ENCODE measurements at places on chromosomes 4 and X.

DNA sequence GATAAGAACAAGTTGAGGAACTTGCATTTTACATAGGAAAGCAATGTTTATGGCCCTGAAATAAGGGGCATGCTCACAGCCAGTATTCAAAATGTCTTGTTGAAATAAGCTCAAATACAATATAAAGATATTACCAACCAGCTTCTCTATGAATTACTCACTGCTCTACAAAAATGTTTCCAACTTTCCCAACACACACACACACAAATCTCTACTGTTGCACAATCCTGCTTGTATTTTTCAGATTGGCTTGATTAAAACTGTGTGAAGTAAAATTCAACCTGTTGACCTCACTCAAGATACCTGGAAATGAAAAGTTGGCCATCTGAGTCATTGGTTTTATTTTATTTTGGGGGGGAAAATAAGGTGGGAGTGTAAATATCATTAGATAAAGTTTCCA, 128.6 kb downstream of the CHIC2 start:
- DNase-seq, result no peak

GRCh38 chr4:121749225-121749624, 15.7 kb downstream of the SMIM43 start:
- no peak for DNase-seq

DNA sequence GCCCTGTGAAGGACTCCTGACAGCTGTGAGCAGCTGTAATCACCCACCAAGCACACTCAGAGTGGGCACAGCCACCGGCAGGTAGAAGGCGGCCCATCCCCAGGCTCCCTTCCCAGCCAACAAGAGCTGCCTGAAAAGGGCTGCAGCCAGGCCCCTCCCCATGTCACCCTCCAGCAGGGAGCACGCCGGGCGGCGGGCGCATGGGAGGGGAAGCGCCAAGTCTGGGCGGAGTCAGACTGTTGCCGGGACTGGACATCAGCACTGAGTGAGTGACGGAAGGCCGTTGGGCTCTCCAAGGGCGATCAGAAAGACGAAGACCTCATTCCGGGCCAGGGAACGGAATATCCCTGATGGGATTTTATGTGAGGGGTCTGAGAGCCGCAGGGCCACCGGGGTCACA, 82.1 kb downstream of the PPP2R2C start:
- no peak for DNase-seq

- DNase-seq, result no peak
These were observed 286.8 kb upstream of the VCX3A start for GRCh38 chrX:6821730-6822129.

- no peak for DNase-seq
These were observed 48.0 kb downstream of the GATB start for GRCh38 chr4:151712777-151713176.

- DNase-seq, result no peak
These were observed 10.6 kb upstream of the MND1 start for GRCh38 chr4:153333874-153334273.
